CD4-positive, alpha-beta T cell treated with Interleukin-4 for 1 hour (primary cell): ENCODE measurements at places on chromosomes 13 and 19.
A peak's percentile ranks its signal among the peaks of the same experiment; 100 is the strongest.

DNA sequence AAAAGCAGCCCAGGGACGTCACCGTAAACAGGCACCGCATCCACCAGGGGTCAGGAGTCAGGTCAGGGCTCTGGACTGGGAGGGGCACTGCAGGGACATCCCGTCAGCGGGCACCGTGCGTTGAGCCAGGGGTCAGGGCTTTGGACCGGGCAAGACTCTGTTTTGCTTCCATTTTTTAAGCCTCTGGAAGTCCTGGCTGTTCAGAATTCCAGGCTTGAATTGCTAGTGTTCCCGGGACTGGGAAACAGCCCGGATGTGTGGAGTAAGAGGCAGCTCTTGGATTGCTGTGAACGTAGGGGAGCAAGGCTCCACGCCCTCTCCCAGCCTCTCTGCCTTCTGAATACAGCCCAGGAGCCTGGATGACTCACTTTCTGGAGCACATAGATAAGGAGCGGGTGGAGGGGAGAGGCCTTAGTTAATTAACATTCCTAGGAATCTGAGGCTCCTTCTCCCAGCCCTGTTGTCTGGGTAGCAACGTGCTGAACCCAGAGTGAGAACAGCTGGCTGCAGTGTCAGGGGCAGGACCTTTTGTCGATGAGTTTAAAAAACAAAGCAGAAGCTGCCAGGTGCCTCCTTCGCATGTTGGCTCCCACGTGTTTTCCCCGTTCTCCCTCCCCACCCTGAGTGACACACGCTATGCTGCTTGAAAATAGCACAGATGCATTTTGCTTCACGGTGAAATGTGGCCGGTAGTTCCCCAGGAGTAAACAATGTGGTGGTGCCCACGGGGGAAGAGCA, 21.9 kb downstream of the ATP11A start:
- DNase-seq, result no peak

- peak; percentile 68 for DNase-seq
Measured at GRCh38 chr19:3146677-3147100, 10.9 kb downstream of the GNA15 start.

- DNase-seq, result no peak
Measured at GRCh38 chr13:50123515-50123861, 108.2 kb downstream of the KCNRG start.

- no peak for DNase-seq
Measured at GRCh38 chr19:34598217-34599155, 78.5 kb downstream of the SCGB2B2 start.

DNA sequence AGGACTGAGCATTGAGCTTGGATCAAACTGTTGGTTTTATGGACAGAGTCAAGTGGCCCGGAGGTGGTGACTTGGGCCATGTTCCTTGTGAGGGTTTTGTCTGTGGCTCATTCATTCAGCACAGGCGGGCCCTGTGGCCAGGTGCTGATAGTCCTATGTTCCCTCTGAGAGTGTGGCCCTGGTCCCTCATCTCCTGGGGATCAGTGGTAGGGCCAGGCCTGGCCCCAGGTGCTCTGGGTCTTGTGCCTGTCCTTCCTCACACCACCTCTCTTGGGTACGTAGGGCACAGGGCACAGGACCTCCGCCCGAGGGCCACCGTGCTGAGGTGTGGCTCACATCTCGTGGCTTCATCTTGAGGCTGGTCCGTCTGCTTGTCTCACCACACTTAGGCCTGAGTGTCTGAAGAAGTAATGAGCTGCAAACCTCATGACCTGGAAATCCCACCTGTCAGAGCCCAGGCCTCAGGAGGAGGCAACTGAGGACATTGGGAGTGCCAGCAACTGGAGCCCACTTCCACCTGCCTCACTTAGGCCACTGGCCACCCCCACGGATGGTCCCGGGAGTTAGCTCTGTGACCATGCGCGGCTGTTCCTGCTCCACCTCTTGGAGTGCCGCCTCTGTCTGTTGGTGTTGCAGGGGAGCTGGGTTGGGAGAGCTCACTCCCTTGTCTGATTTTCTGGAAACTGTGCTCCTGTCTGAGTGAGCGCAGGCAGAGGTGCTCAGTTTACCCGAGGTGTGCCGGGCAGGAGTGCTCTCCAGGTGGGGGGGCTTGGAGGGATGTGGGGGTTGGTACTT, 53.4 kb downstream of the KDM4B start:
- DNase-seq, result no peak

DNA sequence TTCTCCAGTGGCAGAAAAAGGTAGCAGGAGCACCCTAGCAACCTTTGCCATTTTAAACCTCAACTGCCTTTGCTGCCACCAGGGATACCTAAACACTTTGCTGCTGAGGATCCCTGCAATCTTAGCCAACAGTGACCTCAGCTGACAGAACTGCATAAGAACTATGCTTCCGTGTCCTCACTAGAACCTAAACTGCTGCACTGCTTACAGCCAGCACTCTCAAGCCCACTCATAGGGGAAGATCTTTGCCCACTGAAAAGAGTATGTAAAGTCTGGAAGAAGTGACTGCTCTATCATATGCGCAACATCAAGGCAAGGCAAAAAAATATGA, 270.0 kb upstream of the PCDH20 start:
- no peak for DNase-seq

- DNase-seq, result no peak
Measured at GRCh38 chr19:51256155-51256625, 5.3 kb downstream of the SIGLECL1 start.

DNA sequence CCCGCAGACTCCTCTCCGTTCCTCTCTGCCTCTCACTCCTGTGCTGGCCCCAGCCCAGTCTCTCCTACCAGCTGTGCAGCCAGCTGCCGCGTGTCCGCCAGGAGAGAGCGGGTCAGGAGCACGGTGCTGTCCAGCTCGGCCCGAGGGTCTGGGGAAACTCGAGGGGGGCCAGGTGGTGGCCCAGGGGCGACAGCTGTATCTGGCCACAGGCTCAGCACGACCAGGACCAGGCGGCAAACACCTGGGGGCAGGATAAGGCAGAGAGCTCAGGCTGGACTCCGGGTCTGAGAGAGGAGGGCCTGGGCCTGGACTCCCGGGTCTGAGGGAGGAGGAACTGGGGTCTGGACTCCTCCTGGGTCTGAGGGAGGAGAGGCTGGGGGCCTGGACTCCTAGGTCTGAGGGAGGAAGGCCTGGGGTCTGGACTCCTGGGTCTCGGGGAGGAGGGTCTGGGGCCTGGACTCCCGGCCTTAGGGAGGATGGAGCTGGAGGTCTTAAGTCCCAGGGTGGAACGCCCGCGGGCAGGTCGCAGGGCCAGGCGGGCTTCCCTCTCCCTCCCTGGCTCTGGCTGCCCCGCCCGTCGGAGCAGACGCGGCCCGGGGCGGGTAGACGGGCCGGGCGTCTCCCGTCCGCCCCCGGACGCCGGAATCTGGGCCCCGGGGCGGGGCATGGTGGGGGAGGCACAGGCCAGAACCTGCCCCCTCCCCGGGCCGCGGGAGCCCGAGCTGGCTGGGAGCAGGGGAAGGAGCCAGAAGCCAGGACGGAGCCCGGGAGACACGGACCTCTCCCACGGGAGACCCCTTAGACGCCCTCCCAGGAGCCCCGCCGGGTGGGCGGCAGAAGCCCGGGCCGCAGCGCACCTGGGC, 1.3 kb downstream of the IL11 start:
- DNase-seq, result no peak

- no peak for DNase-seq
Measured at GRCh38 chr19:15468675-15469512, 4.5 kb upstream of the RASAL3 start.

GRCh38 chr13:98446234-98446621, 130.7 kb downstream of the STK24 start:
- DNase-seq, result no peak

- DNase-seq, result no peak
Measured at GRCh38 chr13:19185865-19186645, 4.4 kb upstream of the TUBA3C start.

DNA sequence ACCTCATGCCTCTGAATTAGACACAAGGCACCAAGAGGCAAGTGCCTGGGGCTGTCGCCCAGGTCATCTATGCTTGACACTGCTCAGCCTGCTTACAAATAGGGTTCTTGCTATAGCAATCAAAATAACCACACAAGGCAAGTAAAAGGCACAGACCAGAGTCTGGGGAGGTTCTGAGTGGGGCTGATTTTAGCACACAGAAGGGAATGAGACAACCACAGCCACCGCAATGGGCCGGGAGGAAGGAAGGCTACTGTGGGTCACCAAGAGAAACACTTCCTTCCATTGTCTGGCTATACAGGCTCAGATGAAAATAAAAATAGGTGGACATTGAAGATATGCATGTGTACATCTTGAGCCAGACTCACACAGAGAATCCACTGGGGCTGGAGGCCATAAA, 159.1 kb downstream of the DLEU7 start:
- DNase-seq, result no peak

DNA sequence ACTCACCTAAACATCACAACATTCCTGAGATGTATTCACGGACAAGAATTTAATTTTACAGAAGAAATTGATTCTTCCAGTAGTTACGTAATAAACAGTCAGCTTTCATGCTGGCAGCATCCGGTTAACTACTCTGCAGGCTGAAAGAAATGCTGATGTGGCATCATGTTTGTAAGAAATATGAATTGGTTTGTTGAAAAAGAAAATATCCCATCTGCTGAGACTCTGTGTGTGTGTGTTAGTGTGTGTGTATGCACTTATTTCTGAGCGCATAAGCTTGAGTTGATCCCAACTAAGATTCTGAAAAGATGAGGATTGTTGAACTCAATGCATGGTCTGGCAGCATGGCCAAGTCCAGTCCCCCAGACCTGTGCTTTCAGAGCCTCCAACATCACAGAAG, 74.3 kb upstream of the FAM216B start:
- no peak for DNase-seq
